ENCODE measurements at places on chromosomes 5 and 9. TPM values are rescaled to one million over a fixed set of nuclear protein-coding genes. Genes with fewer than 3 reads are reported as not detected.

RETREG1 gene
- total RNA-seq: 3.0 TPM

SPINK4 gene
- total RNA-seq: not detected

CCL28 gene
- total RNA-seq: 0.31 TPM

C5orf63 gene
- total RNA-seq: 4.0 TPM

TIMD4 gene
- total RNA-seq: 0.72 TPM

OR13C5 gene
- total RNA-seq: not detected

PTPRD gene
- 0.13 TPM for total RNA-seq
